Dorsolateral prefrontal cortex (tissue), 122 donors: ENCODE measurements at places on chromosomes 5 and 9.

DNA sequence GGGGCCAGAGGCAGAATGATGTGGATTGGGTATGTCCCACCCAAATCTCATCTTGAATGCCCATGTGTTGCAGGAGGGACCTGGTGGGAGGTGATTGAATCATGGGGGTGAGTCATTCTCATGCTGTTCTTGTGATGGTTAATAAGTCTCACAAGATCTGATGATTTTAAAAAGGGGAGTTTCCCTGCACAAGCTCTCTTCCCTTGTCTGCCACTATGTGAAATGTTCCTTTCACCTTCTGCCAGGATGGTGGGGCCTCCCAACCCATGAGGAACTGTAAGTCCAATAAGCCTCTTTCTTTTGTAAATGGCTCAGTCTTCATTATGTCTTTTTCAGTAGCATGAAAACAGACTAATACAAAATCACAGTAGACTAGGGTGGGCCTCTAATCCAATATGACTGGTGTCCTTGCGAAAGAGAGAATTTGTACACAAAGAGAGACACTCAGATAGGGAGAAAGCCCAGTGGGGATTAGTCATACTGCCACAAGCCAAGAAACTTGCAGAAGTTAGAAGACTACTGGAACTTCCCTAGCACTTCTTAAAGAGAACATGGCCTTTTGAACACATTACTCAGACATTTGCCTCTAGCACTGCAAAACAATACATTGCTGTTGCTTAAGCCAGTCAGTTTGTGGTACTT lies 68.4 kb downstream of the ANXA1 start:
- DNase-seq = no peak

- no peak for DNase-seq
These were observed 15.8 kb upstream of the SETX start for GRCh38 chr9:132370592-132370991.

DNA sequence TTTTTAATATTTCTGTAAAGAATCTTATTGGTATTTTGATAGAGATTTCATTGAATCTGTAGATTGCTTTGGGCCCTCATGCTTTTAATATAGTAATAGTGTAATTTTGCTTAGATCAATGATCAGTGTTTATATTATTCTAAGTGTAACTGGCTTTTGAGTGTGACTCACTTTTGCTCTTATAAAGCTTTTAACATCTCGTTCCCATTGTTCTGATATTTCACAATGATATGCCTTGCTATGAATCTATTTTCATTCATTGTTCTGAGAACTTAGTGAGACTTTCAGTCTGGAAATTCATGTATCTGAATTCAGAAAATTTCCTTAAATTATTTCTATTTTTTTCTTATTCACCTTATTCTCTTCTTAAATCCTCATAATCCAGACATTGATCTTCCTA lies 13.5 kb upstream of the MAMDC2 start:
- DNase-seq = no peak

DNA sequence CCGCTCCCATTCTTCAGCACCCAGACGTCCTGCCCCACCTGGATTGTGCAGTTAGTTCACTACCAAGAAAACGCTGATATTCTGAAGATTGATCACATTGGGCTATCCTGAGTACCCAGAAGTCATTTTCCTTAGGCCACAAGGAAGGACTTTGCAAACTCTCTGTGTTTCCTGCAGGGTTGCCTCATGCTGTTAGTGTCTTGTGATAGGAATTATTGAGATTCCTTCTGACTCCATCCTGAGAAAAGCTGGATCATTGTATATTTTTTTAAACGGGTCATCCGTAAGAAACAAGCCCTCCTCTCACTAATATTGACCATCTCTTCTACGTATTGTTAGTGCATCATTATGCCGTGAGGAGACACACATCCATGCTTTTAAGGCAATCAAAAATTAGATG lies 96.0 kb upstream of the DAPK1 start:
- DNase-seq = no peak

GRCh38 chr5:115956957-115957356 lies 5.3 kb upstream of the LVRN start:
- DNase-seq = no peak

DNA sequence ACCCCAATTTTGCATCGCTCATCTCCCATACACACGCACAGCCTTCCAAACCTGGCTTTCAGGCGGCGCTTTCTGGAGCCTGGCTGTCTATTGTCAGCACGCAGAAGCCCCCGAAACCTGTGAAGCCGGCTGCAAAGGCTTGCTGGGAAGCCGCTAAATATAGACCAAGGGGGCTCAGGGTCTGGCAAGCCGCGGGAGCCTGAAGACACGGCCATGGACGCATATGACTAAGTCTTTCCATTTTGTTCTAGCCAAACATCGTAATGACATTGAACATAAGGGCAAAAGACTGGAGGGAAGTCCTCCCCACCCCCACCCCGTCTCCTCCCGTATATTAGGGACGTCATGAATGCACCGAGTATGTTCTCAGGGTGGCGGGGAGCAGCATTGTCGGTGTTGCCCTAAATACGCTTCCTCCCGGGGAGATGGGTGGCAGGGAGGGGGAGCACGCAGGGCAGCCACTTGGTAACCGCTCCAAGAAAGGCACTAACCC lies 1.1 kb downstream of the CTNND2 start:
- DNase-seq = peak; percentile 17

DNA sequence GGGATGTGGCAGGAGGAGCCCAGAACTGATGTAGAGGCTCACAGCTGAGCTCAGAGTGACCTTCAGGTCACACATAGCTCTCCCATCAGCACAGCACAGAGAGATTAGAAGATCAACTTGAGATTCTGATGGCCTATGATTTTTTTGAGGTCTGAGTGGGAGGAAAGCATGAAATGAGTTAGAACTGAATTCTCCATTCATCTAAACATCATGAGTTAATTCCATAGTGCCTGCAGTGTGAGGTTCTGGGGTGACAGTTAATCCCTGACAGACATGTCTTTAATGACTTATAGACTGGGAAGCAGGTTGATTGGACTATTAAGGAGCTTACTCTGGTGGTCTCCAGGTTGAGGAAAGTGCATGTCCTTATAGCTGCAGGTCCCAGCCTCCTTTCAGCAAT lies 22.4 kb downstream of the SLC22A5 start:
- no peak for DNase-seq

GRCh38 chr5:10489810-10490426 lies 48.2 kb downstream of the ROPN1L start:
- DNase-seq = no peak

- DNase-seq = no peak
These were observed 115.9 kb downstream of the RGS3 start for GRCh38 chr9:113579283-113580040.

- DNase-seq = peak; percentile 50
These were observed 64.1 kb upstream of the SPOCK1 start for GRCh38 chr5:137563301-137563645.

- DNase-seq = no peak
These were observed 78.3 kb downstream of the RASGRF2 start for GRCh38 chr5:81038495-81038894.

- DNase-seq = no peak
These were observed 66.0 kb downstream of the PLAC8L1 start for GRCh38 chr5:146039420-146039819.

DNA sequence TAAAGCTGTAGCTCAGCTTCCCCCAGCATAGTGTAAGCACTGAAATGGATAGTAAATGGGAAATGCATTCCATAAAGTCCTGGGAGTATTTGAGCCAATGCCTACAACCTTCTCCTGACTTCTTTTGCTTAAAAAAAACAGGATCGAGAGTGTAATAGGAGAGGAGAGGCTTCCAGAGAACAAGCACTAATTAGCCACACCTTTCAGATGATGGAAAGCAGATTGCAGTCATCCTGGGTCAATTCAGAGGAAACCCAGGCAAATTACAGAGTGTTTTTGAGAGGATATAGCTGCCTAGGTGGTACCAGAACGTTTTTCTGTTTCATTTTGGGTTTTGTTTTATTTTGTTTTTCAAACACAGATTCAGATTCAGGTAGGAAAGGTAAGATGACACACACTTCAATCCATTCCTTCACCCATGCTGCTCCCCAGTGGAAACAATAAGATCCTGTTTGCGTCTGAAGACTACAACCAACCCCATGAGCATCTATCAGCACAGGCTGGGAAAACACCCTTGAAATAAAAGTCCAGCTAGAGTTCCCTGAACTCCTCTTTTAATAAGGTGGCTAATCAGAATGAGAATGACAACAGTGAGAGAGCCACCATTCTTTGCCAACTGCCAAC lies 95.6 kb downstream of the RFK start:
- DNase-seq = no peak

DNA sequence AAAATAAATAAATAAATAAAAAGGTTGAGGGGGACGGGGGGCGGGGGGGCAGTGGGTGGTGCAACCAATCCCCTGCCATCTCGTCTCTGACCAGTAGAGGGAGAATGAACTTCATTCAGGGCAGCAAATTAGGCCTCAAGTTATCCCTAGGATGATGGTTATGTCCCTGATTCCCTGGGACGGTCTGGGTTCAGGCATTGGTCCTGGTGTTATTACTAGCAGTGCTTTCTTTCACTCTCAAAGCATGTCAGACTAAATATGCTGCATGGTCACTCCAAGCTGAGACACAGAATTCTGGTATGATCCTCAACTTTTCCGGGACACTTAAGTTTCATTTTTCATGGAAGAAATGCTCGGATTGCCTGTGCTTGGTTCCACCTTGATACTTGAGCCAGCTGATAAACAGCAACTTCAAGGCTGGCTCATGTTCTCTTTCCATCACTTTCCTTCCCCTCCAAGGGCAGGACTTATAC lies 59.4 kb downstream of the DAP start:
- DNase-seq = no peak

GRCh38 chr9:84079994-84080393 lies 99.4 kb downstream of the RMI1 start:
- DNase-seq = no peak

DNA sequence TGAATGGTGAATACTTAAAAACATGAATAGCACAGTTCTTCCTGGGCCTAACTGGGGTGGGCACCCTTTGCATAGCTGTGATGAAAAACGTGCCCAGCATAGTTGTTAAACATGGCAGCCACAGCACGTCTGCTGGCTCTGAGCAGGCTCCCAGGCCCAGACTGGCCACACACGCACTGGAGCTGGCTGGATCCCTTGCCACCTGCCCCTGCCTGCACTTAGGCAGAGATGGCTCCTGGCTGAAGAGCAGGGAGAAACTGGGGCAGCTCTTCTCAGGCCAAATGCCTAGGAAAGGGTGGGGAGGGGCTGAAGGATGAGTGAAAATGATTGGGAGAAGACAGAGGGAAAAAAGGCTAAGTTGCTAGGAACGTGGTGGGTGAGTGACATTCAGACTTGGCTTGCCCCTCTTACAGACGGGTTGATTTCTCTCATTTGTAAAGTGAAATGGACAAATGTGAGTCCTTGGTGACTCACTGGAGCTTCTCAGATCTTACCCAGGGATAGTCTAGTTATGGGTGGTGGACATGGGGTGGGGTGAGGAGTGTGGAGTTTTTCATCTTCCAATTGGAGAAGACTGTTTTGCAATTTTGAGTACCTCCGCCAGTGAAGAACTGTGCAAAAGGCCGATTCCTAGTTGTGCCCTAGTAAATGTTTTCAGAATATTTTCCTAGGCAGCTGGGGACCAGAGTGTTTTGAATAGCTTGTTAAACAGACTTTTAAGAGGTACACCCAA lies 42.4 kb downstream of the TRIO start:
- no peak for DNase-seq

GRCh38 chr5:150434464-150434863 lies 15.1 kb downstream of the RPS14 start:
- DNase-seq = no peak

GRCh38 chr5:170809551-170809950 lies 26.0 kb downstream of the GABRP start:
- no peak for DNase-seq

DNA sequence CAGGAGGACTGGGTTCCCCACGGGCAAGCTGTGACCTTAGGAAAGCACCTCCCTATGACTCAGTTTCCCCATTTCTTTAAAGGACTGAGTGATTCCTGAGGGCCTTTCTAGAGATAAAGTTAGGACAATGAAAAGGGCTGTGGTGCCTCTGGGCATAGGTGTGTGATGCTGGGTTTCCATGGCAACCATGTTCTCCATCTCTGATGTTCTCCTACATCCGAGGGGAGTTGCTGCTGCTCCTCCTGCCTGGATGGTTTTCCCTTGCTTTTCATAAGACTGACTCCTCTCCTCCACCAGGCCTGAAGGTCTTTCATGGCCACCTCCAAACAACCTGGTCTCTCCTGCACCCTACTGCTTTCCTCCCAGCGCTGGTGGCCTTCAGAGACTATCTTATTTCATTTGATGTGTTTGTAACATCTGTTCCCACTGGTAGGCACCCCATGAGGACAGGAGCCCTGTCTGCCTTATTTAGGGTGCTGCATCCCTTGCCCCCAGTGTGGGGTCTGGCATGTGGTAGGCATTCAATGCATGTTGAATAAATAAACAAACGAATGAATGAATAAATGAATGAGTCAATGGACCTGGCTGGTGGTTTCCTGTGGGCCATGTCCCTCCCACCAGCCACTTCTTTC lies 112.2 kb upstream of the HAND1 start:
- no peak for DNase-seq

DNA sequence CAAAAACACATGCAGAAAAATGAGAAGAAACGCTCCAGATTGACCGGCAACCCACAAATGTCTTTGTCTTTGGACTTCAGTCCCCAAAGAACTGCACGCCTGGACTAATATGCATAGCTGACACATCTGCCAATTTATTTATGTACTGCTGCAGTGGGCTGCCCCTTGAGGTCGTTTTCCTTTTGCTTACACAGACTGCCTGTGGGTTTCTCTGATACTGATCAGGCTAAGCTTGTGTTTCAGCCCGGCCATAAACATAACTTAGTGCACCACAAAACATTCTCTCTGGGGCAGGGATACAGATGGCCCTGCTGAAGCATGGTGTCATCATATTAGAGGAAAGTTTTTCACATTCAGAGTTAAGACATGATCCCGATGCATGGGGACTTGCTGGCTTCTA lies 75.4 kb downstream of the NUDT12 start:
- no peak for DNase-seq

GRCh38 chr5:131413605-131414559 lies 150.0 kb downstream of the CDC42SE2 start:
- DNase-seq = no peak

DNA sequence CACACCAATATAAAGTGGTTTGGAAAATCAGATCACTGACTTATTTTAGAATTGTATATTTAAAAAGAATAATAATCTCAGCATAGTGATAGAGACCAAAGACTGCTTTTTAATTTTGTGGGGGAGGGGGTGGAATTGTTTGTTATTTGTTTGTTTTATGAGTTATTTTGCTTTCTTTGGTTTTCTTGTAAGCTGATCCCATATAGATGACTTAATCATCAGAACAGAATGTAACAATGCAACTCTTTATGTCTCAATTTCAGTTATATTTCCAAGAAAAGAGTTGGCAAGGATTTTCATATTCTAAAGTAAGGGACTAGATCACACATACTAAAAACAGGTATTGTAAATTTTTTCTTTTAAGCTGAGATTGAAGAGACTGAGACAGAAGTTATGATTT lies 984.9 kb downstream of the TLE4 start:
- DNase-seq = no peak

- no peak for DNase-seq
These were observed 62.7 kb upstream of the OSMR start for GRCh38 chr5:38783011-38783561.
